Stimulated activated CD8-positive, alpha-beta memory T cell treated with anti-CD3 and anti-CD28 coated beads, Interleukin-7, amount 100 ng/mL, for 4 hours (primary cell): ENCODE measurements at places on chromosomes 11 and 22.

DNA sequence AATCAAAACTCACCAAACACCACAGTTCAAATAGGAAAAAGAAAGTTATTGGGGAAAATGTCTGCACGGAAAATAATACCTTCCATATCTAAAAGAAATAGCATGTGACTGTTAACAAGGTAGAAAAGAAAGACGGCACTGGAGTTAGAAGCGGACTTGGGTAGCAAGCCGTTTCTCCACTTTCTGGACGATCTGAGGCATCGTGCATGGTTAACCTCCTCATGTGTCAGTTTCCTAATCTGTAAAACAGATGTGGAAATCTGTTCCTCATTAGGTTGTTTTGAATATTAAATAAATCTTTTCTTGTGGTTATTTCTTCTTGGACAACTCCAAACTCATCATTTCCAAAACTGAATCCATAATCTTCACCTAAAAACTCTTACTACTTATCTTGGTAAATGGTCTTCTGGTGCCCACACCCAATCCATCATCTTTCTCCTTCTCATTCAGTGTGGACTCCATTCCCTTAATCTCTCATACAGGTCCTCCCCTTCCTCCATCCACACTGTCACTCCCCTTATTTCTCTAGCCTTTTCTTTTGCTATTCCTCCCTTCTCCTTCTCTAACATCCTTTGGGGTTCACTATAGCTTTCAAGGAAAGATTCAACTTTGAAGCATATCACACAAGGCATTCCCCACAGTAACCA lies 53.5 kb downstream of the VSIG10L2 start:
- no peak for DNase-seq

DNA sequence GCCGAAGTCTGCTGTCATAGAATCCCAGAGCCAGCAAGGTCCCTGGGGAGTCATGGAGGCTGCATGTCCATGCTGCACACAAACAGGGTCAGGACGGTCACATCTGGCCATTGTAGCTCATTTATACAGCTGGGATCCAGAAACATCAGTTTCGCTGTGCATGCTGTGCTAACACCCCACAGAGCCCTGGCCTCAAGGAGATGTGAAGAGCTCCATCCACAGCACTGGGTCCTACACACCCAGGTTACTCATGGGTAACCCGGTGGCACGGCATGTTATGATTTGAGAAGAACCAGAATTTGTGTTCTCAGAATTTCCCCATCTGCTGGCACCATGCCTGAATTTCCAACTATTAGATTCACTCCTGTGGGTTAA lies 146.3 kb upstream of the ARHGAP20 start:
- DNase-seq: no peak

DNA sequence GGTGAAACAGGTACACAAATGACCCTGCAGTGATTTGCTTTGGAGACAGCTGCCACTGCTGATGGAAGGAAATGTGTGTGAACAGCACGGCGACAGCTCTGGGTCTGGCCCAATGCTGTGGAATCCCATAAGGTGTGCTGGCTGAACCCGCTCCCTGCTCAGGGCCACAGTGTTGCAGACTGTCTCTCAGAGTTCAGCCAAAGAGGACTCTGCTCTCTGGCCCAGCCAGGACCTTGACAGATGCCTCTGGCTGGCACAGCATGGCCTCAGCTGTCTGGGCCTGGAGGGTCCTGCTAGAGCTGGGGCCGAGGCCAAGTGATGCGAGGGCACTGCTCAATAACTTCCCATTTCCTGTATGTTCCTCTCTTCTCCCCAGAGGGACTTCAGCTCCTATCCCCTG lies 5.3 kb upstream of the ABCC8 start:
- DNase-seq: no peak

DNA sequence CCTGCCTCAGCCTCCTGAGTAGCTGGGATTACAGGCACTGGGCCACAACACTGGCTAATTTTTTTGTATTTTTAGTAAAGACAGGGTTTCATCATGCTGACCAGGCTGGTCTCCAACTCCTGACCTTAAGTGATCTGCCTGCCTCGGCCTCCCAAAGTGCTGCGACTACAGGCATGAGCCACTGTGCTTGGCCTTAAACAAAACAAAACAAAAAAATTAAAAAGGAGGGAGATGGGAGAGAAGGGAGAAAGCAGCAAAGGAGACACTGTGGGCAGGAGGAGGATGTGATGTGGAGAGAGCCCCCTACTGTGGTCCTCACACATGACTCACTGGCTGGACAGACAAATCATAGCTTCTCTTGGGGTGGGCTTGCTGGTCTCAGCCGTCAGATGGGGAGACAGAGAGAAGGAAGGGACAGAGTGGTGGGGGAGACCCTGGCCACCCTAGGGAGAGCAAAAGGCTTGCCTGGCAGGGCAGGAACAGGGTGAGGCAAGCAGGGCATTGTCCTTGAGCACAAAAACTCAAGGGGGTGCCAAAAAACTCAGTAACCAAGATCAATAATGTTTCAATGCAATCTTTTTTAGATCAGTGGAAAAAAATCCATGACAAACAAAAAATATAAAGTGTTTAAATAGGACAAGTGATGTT lies 31.6 kb downstream of the TPST2 start:
- DNase-seq: no peak

GRCh38 chr22:28837640-28838039 lies 37.3 kb upstream of the XBP1 start:
- no peak for DNase-seq
